ENCODE measurements at places on chromosomes 13 and 19.

GRCh38 chr19:10567656-10568055 is 1.1 kb downstream of the CDKN2D start:
- DNase-seq = no peak

GRCh38 chr19:29044037-29044436 is 168.9 kb downstream of the UQCRFS1 start:
- no peak for DNase-seq

GRCh38 chr13:77874406-77874805 is 44.2 kb downstream of the EDNRB start:
- DNase-seq = no peak

- DNase-seq = no peak
Observed at GRCh38 chr19:55704494-55705245, 29.6 kb downstream of the EPN1 start.

- DNase-seq = no peak
Observed at GRCh38 chr13:99265162-99265800, 7.1 kb upstream of the GPR18 start.

GRCh38 chr13:65789815-65790214 is 1440.3 kb downstream of the PCDH9 start:
- DNase-seq = no peak

GRCh38 chr19:40267601-40267997 is 17.5 kb downstream of the AKT2 start:
- no peak for DNase-seq

GRCh38 chr19:50723069-50723468 is at the start of gene CLEC11A:
Gene CLEC11A, plus strand, starts transcription at chr19:50723364. Its CDS starts 162 bp downstream, at chr19:50723526.
- DNase-seq = no peak

GRCh38 chr13:24161010-24161775 is 673 bp downstream of the SPATA13 start:
- DNase-seq = no peak

GRCh38 chr19:6720369-6721137 is at the start of gene C3:
Gene C3, minus strand, starts transcription at chr19:6720650. Its CDS starts 61 bp downstream, at chr19:6720589.
- DNase-seq = no peak

GRCh38 chr13:40206241-40207000 is 460.0 kb downstream of the FOXO1 start:
- DNase-seq = peak; percentile 87

GRCh38 chr13:98460516-98460915 is 116.4 kb downstream of the STK24 start:
- no peak for DNase-seq

DNA sequence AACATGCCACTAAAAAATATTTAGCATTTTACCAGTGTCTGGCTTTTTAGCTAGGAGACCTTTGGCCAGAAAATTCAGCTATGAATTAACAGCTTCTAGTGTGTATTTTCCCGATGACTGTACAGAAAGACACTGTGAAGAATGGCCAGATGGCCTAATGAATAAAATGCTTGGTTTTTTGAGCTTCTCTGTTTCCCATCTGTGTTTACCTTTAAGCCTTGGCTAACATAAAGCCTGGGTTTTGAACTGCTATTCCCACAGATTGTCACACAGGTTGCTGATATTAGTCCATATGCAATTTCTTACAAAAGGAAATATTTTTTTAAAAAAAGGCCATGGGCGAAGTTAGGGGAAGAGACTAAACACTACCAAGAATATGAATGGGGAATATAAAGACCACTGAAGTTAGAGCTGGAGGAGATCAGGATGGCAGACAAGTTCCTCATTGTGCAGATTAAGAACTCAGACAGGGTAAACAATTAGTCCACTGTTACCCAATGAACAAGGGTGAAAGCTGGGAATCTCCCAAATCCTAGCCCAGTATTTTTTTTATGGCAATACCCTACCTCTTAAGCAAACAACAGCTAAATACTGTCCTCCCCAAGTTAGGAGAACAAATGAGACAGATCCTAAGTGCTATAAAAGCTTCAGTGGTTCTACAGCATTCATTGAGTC is 95.1 kb downstream of the DCT start:
- DNase-seq = peak; percentile 93

- DNase-seq = no peak
Observed at GRCh38 chr13:103055166-103055565, 11.1 kb downstream of the SLC10A2 start.

GRCh38 chr19:46901701-46902401 is 41.1 kb downstream of the ARHGAP35 start:
- DNase-seq = no peak
